GM12891 (cell line): ENCODE measurements at places on chromosomes 7 and 10.

GRCh38 chr7:20220921-20221547 is 3.9 kb upstream of the MACC1 start:
- DNase-seq = no peak

GRCh38 chr7:120190566-120190965 is 82.4 kb upstream of the KCND2 start:
- DNase-seq = no peak

DNA sequence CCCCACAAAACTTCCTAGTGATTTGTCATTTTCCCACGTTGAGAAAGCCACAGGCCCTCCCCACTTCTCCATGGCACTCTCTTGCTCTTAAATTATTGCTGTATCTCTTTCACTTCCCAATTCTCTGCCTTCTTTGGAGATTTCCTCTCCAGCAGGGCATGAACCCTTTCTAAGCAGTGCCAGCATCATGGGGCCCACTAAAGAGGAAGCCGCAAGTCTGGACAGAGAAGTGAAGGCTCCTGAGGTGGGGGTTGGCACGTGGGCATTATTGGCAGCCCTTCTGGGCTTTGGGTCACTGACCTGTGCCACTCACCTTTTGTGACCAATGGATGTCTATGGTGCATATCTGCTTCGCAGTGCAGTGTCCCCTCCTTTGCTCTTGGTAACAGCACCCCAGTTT is 97.7 kb upstream of the TCF7L2 start:
- no peak for DNase-seq

DNA sequence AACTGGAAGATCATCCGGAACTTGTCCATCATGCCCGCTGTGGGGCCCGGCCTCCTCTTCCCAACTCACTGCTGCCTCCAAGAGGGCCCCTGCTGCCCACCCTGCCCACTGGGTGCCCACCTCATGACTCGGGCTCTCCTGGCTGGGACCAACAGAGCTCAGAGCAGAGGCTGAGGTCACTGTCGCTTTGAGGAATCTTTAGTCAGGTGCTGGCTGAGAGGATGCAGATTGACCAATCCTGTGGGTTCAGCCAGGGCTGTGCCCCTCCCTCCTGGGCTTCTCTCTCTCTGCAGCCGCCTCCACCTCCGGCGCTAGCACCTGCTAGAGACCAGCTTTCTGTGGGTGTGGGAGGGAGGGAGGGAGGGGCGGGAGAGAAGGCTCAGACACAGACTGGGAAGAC is at the start of gene CALHM1:
CALHM1 (minus strand) TSS at position 181 of the 400 bp plus-strand sequence; CDS start at position 32, 149 bp downstream.
- peak; percentile 88 for DNase-seq

- DNase-seq = no peak
Measured at GRCh38 chr7:48734695-48735406, 189.5 kb upstream of the CDC14C start.

GRCh38 chr10:76497666-76498065 is 1066.2 kb downstream of the LRMDA start:
- DNase-seq = no peak

- no peak for DNase-seq
Measured at GRCh38 chr10:11063856-11064255, 46.2 kb downstream of the CELF2 start.

- no peak for DNase-seq
Measured at GRCh38 chr7:143257501-143257900, 5.7 kb upstream of the GSTK1 start.

GRCh38 chr7:29878081-29878688 is 71.9 kb downstream of the WIPF3 start:
- no peak for DNase-seq

DNA sequence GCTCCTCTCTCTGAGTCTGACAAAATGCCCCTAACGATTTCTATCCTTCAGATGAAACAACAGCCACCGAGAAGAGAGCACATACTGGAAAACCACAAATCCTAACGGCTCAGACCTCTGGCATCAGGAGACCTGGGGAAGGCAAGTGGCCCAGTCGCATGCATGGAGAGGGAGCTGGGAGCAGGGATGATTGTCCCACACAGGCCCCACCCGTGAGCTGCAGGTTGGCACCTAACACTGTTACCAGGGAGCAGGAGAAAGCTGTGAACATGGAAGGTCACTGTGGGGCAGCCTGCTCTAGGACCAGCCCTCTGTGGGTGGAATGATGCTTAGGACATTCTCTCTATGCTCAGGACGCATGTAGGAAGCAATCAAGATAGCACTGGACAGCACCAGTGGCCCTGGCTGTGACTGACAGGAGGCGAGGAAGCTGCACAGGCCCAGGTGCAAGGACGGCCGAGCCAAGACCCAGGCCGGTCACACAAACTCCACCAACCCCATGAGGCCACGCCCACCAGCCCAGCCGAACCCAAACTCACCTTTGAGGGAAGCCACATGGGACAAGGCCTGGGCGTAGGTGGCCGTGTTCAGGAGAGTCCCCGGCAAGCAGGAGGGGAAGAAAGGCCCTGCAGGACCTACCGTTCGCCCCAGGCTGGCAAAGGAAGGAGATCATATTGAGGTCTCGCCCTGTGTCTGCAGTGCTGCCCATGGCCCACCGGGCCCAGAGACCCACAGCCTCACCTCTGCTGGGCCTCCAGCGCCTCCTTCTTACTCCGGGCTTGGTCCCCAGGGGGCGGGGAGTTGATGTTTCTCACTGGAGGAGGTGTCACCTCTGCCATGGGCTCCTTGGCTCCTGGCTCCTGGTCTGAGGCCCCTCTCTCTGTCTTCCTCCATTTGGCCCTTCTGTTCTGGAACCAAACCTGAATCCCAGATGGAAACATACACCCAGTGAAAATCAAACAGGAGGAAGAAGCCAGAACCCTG is 9.7 kb downstream of the DRGX start:
- no peak for DNase-seq

GRCh38 chr7:78695826-78696225 is 757.6 kb downstream of the MAGI2 start:
- no peak for DNase-seq

GRCh38 chr7:65832281-65832680 is 40.6 kb upstream of the VKORC1L1 start:
- DNase-seq = no peak

- no peak for DNase-seq
Measured at GRCh38 chr7:124881981-124882380, 47.6 kb downstream of the POT1 start.

- no peak for DNase-seq
Measured at GRCh38 chr7:49812534-49812933, 39.1 kb downstream of the VWC2 start.

DNA sequence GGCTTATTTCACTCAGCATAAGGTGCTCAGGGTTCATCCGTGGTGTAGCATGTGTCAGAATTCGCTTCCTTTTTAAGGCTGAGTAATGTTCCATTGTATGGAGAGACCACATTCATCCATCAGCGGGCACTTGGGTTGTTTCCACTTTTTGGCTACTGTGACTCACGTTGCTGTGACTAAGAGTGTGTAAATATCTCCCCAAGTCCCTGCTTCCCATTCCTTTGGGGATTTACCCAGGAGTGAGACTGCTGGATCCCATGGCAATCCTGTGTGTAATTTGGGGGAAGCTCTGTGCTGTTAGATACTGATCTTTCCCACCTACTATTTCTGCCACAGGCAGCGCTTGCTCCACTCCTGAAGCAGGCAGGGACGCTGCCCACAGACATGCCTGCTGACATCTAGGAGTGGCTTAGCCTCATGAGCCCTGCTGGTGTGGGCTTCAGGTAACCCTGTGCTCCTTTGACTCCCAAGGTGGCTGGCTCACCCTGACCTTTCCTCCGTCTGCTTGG is 346.0 kb downstream of the FRMD4A start:
- no peak for DNase-seq

DNA sequence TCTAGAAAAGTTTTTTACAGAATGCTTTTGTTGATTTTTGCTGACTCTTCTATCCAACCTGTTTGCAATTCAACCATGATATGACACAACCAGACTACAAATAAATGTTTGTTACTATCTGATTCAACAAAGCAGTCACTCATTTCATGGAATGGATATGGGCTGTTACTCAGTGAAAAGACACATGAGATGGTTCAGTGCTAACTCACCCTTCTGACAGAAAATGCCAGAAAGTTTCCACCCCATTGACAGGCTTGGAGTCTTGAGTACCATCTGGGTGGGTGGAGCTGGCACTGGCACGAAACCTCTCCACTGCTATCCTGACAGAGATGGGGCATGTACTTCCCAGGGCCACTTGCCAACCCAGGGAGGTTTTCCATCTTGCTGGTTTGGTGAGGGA is 39.5 kb downstream of the RBM28 start:
- DNase-seq = no peak

GRCh38 chr10:48577158-48577557 is 27.7 kb downstream of the ARHGAP22 start:
- no peak for DNase-seq

DNA sequence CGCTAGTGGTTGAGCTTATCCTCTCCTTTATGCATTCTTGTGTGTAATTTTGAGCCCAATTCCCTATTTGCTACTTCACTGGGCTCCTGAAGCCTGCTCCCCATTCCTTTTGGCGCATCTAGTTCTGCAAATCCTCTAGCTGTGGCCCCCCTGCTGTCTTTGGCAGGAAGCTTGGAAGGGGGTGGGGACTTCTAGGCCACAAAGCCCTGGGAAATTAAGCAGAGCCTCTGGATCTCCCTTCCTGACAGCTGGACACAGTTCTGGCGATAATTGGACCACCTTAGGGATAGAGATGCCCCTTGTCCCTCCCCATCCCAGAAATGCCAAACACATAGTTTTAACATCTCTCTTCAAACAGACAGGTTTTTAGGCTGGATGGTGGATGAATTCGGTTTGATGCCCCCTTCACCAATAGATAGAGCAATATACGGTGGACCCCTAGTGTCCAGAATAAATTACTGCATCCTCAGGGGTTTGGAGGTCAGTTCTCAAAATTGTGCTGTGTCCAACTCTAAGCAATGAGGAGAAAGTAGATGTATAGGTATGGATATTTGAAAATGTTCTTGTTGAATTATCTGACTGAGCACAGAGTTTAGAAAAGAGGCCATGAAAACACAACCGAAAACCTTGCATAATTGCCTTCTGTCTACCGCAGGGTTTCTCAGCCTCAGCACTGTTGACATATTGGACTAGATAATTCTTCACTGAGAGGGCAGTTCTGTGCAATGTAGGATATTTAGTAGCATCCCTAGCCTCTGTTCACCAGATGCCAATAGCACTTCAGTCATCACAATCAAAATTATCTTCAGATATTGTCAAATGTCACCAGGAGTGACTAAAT is 75.5 kb downstream of the PAPSS2 start:
- DNase-seq = peak; percentile 17

DNA sequence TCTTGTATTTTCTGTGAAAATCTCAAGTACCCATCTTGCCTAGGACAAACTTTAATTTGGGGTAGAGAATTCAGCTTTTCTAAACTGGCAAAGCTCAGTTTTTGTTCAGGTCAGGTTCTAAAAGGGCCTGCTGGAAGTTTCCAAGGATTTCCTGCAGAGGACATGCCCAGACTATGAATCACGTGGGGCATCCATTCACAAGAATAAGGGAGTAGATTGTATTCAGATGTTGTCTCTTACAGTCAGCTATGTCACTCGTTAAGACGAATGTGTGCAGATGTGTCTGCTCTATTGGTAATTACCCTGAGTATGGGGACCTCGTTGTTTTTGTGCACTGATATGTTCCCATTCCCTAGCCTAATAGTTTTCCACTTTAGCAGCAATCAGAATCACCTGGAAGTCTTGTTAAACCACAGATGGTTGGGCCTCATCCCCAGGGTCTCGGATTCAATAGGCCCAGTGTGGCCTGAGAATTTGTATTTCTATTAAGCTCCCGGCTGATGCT is 81.0 kb upstream of the ITPRID1 start:
- DNase-seq = no peak

GRCh38 chr10:63603709-63604445 is 82.7 kb downstream of the REEP3 start:
- no peak for DNase-seq

DNA sequence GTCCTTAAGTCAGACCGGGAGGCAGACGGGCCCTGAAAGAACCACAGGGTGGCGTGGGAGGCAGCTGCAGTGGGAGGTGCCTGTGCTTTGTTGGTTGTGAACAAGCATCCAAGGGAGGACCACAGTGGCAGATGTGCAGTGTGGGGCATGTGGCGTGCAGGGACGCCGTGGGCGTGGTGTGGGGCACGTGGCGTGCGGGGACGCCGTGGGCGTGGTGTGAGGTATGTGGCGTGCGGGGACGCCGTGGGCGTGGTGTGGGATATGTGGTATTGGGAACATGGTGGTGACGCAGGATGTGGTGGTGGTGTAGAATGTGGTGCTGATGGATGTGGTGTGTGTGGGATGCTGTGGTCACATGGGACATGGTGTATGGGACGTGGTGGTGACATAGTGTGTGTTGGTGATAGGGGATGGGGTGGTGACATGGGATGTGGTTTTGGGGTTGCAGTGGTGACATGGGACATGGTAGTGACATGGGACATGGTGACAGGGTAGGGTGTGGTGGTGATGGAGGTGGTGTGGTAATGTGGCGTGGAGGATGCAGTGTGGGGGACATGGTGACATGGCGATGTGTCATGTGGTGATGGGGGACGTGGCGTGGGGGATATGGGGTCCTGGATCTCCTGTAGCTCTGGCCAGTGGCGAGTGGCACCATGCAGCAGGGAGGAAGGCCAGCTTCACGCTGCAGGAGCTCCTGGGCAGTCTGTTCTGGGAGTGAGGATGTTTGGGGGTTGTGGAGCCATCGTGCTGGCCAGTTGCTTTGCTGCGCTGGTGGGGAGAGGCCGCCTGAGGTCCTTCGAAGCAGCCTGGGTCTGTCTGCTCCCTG is 78.8 kb downstream of the INPP5A start:
- DNase-seq = no peak

GRCh38 chr7:121344093-121344492 is 15.3 kb downstream of the WNT16 start:
- DNase-seq = no peak

DNA sequence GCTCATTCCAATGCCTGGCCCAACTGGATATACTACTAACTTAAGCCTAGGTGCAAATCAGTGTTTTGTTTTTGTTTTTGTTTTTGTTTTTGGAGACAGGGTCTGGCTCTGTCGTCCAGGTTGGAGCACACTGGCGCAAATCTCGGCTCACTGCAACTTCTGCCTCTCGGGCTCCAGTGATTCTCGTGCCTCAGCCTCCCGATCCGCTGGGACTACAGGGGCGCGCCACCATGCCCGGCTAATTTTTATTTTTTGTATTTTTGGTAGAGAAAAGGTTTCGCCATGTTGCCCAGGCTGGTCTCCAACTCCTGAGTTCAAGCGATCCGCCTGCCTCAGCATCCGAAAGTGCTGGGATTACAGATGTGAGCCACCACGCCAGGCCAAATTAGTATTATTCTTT is 1.6 kb downstream of the PPP3CB start:
- DNase-seq = no peak

DNA sequence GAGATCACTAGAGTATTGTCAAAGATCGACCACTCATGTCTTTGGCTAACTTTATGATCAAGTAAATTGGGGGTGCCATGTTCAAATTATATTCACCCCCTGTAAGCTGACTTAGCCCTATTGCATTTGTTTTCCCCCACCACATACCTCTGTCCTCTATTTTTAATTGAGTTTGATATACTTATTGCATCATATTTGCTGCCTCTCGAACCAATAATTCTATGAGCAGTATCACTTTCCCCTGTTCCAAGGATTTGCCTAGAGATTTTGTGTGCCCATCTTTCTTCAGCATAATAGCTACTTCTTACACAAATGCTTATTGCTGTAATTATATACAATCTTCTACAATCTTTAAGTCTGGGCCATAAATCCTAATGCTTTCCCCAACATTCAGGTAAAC is 245.2 kb downstream of the COBL start:
- no peak for DNase-seq
